Dermis blood vessel endothelial cell (primary cell): ENCODE measurements at places on chromosomes 3 and 15.

GRCh38 chr15:95113041-95113440 lies 881.7 kb downstream of the MCTP2 start:
- DNase-seq = peak; percentile 49

DNA sequence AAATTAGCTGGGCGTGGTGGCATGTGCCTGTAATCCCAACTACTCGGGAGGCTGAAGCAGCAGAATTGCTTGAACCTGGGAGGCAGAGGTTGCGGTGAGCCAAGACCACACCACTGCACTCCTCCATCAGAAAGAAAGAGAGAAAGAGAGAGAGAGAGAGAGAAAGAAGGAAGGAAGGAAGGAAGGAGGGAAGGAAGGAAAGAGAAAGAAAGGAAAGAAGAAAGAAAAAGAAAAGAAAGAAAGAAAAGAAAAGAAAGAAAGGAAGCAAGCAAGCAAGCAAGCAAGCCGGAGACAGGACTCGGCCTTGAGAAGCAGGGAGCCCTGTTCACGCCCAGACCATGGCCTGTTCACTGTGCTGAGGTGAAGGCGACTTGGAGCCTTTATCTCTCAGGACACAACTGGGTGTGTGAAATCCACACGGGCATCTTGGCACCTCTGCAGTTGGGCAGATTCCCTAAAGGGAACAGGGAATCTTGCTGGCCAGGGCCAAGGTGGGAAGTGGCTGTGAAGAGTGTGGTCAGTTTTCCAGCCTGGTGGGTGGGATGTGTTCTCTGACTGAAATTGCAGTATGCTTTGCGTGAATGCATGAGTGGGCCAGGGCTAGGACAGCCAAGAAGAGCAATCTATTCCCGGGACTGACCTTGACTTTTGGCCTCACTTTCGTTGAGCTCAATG lies 90.3 kb downstream of the CORO2B start:
- DNase-seq = no peak

DNA sequence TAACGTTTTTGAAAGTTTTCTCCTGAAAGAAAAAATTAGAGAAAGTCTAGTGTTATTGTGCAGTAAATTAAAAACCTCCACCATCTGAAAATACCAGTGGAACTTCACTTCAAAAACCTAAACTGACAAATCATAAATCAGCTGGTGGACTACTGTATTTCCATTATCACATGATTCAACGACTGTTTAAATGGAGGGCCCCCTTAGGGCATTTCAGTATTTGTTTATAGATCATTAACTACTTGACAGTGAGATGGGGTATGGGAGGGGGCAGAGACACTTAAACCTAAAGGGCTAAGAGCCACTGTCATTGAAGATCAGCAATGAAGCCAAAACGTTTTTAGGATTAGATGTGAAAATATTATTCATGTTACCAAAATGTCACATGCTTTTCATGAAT lies 8.8 kb upstream of the C15orf61 start:
- DNase-seq = no peak

DNA sequence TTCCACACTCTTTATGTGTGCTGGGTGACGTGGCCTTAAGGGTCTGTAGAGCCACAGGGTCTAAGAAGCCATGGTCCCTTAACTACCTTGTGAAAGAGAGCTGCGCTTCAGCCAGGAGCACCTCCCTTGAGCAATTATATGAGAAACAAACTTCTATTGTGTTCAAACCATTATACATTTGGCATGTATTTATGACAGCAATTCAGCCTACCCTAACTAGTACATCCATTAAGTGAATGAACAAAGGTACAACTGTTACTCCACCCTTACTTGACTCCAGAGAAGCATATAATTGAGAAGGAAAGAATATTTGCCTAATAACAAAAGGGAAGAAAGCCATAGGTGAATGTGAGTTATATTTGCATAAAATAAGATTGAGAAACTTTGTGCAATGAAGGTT lies 69.8 kb upstream of the BOC start:
- no peak for DNase-seq

GRCh38 chr3:185094697-185095096 lies 58.2 kb downstream of the C3orf70 start:
- no peak for DNase-seq

DNA sequence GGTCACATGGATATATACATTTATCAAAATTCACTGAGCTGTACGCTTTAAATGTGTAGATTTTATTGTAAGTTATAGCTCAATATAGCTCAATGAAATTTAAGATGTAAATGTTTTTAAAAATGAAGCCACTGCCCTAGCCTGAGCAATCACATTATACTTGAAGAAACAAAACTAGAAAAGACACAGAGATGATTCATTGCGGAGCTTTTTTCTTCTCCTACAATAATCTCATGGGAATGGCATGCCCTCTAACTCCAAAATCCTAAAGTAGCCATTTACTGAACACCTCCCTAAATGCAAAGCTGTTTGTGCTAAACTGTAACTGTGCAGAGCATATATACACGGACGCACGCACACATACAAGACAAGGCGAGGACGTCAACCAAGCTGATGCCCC lies 84.2 kb downstream of the MYO9A start:
- no peak for DNase-seq

GRCh38 chr15:27182561-27183110 lies 211.7 kb downstream of the GABRG3 start:
- no peak for DNase-seq

- no peak for DNase-seq
Measured at GRCh38 chr3:10723991-10724390, 92.0 kb upstream of the SLC6A11 start.

DNA sequence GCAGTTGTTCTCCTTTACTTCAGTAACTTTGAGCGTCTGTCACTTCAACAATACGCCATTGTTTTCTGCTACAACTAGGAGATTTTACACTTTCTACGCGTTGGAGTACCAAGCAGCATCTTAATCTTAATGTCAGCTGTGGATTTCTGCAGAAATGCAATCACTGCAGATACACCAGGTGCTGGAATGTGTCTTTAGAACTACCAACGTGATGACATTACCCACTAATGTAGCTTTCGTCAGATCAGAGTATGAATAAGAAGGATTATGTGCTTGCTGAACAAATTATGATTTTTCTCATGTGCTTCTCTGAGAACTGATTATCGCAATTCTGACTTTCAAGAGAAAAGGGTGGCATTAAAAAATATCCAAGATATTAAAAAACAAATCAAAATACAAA lies 77.5 kb upstream of the CNTN3 start:
- no peak for DNase-seq

DNA sequence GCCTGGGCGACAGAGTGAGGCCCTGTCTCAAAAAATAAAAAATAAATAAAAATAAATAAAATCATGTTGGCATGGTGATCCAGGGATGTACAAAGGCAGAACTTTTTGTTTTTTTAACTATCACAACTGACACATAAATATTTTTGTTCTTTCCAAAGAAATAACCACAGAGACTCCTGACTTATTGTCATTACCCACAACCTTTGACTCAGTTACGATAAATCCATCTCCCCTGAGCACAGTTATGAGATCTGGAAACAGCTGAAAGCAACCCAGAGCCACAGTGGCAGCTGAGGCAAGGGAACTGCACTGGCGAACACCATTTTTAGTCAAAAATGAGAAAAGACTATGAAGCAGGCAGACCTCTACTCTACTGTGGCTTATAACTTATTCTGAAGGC lies 24.0 kb downstream of the OSBPL10 start:
- no peak for DNase-seq

GRCh38 chr3:29639578-29640290 lies 358.9 kb downstream of the RBMS3 start:
- no peak for DNase-seq

DNA sequence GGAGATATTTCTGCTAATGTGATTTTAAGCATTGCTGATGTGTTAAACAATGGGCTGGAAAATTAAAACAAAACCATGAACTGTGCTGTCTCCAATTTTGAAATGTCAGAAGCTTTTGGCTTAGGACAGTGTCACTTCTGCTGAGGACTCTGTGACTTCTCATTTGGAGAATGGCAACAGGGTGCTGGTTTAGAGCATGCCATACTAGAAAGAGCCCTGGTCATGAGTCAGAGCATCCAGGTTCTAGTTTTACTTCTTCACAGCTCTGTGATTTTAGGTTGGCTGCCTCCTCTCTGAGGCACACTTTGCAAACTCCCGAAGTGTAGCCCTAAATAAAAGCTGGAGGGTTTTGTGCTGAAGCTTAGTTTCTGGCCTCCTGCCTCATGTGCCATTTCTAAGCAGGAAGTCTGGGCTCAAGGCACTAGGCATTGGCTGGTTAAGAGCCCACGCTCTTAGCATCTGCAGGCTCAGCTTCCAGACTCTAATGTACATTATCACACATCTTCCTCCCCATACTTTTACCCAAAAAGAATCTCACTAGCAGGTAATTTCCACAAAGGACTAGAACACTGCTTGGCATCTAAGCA lies 193.8 kb downstream of the CNTN3 start:
- DNase-seq = no peak

DNA sequence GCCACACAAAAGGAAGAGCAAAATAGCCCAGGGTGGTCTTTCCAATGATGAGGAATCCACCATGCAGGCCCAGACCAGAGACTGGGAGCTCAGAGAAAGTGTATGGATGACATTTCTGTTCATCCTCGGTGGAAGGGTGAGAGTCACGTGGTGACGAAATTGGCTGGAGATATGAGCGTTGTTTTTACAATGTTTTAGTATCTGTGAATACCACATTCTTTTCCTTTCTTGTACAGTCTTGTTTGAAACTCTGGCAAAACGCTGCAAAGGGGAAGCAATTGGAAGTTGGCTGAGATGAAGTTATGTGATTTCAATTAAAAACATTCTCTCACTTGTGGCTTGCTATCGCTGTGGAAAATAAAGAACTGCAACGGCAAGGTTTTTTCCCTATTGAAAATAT lies 137.5 kb downstream of the MAGI1 start:
- DNase-seq = no peak

DNA sequence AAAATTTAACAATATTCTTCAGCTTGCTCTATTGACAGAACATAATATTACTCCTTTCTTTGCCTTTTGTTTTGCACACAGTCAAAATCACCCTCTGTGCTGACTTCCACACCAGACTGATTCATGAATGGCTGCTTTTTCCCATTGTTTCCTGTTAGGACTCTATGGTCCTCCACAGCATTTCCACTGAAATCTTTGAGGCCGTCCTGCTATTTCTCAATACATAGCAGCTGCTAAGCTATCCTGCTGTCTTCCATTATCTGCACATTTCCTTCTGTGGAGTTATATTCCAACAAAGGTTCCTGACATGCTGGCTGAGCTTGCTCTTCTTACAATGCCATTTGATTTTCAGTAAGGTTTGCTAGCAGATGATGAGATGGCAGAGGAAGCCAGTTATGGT lies 153.3 kb downstream of the EPHA3 start:
- no peak for DNase-seq

GRCh38 chr3:52552089-52552488 lies 15.7 kb downstream of the UQCC5 start:
- DNase-seq = no peak

GRCh38 chr3:112074006-112074405 lies 12.2 kb upstream of the C3orf52 start:
- no peak for DNase-seq

GRCh38 chr15:100097342-100098127 lies 244.2 kb downstream of the ADAMTS17 start:
- no peak for DNase-seq

DNA sequence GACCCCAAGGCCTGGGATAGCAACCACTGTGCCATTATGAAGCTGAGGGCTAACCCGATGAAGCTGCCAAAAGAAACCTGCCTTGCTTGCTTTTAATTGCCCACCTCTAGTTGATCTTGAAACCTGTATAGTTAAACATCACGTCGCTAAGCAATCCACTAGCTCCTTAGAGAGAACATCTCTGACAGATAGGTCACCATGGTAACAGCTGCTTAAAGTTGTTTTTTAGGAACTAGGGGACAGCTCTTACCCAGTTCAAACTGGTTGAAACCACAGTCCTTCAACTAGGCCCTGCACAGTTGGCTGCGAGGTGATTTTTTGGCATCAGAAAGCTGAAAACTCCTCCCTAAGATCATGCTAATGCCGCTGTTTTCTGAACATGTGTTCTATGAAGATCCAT lies 135.7 kb downstream of the EBLN2 start:
- DNase-seq = no peak

DNA sequence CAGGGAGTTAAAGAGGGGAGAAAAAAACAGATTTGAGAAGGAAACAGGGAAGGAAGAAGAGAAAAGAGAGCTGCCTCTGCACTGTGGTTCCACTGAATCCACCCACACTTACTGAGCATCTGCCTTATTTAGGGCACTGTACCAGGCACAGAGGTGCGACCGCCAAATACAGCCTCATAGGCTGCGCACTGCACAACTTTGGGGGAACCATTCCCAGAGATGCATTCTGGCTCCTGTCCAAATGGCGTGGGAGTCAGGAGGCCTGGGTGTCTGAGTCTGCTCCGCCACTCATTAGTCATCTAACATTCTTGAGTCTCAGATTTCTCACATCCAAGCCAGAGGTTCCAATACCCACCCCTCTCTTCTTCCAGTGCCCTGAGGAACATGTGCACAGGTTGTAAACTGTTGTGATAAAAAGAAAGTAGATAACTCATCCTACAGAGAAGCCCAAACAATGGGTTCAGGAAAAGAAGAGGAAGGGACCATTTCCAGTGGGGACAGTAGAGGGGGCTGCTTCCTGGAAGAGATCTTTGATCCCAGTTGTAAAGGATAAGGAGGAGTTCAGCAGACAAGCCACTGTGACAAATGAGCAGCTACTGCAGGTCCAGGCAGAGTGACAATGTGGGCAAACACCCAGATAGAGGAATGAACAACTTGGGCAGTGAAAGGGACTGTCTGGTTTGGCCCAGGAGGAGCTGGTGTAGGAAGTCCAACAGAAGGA lies 254.6 kb downstream of the UACA start:
- DNase-seq = peak; percentile 74

DNA sequence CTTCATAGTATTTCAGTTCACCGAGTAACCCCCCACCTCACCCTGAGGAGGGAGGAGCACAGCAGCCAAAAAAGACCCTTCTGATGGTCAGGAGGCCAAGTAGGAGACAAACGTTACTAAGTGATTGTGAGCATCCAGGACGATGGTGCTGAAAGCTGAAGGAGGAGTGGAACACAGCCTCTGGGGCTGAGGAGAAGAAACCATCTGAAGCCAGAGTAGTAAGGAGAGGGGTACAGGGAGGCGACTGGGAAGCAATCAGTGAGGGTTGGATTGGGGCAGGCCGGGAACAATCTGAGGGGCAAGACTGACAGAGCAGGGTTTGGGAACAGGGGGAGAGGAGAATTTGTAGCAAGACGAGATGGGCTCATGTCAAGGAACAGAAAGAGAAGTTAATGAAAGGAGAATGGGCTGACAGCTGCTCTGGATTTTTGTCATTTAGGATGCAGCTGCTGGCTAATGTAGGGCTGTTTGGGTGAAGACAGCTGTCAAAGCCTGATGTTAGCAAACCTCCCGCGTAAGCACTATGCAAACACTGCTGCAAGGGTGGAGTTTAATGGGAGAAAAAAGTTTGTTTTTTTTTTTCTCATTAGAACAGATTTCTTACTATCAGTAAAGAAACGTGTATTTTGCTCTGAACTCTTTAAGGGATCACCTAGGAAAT lies 622.2 kb downstream of the EDEM1 start:
- DNase-seq = no peak

DNA sequence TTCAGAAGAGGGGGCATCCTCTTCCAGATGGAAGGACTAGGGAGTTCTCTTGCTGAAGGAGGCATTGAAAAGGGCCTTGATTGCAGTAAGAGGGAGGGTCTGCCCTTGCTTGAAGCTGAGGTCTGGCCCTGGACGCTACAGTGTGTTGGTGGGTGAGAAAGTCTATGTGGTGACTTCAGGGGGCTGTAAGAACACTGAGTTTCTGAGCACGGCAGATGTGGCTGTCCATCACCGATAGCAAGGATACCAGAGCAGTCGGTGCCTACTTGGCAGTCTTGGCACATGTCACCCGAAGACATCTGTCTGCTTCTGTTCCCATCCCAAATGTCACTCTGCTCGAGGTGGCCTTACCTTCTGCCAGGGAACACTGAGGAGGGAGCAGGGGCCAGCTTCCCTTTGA lies 631.1 kb upstream of the CFAP20DC start:
- DNase-seq = no peak
